Mesothelial cell of epicardium (in vitro differentiated cells): ENCODE measurements at places on chromosomes 13 and 19.

- no peak for DNase-seq
Measured at GRCh38 chr19:39996218-39996810, 546 bp upstream of the ZNF546 start.

DNA sequence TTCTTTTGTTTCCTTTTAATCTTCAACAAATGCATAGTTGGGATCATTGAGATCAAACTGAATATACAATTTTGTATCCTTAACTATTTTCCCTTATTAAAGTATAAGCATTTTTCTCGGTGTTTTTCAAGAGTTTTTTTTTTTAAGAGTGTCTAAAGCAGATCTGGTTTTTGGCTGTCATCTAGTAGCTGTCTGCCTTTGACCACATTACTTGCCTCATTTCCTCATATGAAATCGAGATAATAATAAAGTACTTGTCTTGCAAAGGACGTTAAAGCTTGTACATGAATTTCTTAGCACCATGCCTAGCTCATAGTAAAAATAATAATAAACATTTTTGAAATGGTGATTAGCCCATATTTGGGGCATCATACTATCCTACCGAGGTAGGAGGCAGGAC, 121.2 kb downstream of the PDS5B start:
- DNase-seq, result no peak

GRCh38 chr19:47438793-47439220, 19.5 kb upstream of the MEIS3 start:
- no peak for DNase-seq

- no peak for DNase-seq
Measured at GRCh38 chr13:19052931-19053330, 128.7 kb downstream of the TUBA3C start.

DNA sequence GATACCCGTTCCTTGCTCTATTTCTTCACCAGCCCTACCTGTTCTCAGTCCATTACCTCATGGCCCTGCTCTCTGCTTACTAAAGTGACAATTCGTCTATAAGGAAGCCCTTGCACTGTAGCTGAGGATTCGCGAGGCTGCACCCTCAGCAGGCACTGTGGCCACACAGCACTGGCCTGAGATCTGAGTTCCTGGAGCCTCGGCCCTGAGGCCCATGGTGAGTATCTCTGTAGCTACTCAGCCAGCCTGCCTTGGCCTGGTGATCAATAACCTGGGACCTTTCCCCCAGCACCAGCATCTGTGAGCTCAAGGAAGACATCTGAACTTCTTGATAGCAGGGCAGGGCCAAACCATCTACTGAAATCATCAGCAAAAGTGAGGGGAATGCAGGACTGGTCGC, 90.7 kb downstream of the RGCC start:
- DNase-seq, result no peak

GRCh38 chr13:111515635-111516034, 195.2 kb downstream of the TEX29 start:
- DNase-seq, result no peak

- DNase-seq, result no peak
Measured at GRCh38 chr13:102724923-102725322, 30.1 kb upstream of the METTL21C start.
